ENCODE measurements at places on chromosomes 1 and 21.
A peak's percentile ranks its signal among the peaks of the same experiment; 100 is the strongest.

GRCh38 chr1:109883248-109883955, 27.2 kb upstream of the CSF1 start:
- DNase-seq: no peak

- peak; percentile 49 for DNase-seq
Measured at GRCh38 chr1:112849425-112850033, 106.5 kb downstream of the SLC16A1 start.

DNA sequence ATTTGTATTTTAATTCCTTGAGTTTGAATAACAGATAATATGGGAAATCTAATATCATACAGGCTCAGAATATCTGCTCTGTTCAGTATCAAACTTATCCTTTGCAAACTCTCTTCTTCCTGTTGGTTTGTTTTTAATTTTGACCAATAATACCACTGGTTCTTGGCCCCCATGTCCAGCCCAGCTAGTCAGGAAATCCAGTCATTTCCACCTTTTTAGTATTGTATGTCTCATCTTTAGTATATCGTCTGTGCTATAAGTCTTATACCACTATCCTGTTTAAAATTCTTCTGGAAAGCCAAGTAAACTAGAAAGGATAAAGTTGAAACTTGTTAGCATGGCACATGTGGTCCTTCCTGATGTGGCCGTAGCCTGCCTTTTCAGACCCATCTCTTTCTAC, 10.7 kb downstream of the SCCPDH start:
- no peak for DNase-seq

DNA sequence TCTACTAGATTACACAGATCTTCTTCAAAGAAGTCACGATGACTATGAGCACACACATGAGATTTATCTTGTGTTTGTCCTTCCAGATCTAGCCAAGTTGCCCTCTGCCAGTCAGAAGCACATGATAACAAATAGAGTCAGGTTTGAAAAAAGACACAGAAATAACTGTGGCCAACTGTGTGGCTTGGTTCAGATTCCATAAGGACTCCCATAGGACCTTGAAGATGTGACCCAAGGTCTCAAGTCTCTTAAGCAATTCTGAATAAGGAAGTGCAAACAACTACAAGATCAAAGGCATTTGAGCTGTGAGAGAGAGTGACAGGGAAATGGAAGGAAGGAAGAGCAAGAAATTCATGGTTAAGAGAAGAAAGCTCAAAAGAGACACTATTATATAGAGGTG, 194.0 kb downstream of the PLPP3 start:
- DNase-seq: no peak

DNA sequence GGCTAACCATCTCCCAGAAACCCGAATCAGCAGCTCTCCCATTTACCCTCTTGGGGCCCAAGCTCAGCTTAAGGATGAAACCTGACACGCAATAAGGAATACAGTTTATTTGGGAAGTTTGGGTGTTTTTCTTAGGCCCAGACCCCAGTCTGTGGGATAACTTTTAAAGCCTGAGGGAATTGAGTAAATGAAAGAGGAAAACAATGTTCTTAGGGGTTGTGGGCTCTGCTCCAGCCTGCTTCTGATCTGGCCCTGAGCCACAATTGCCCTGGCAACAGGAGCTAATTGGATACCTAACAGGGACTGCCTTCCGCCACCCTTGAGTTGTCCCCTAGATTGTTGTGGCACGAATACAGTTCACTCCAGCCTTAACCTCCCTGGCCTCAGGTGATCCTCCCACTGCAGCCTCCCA, 20.1 kb downstream of the DYRK3 start:
- DNase-seq: no peak

GRCh38 chr1:176998183-176998795, 166.2 kb downstream of the ASTN1 start:
- DNase-seq: no peak

GRCh38 chr1:227845519-227845918, 30.0 kb downstream of the PRSS38 start:
- no peak for DNase-seq

DNA sequence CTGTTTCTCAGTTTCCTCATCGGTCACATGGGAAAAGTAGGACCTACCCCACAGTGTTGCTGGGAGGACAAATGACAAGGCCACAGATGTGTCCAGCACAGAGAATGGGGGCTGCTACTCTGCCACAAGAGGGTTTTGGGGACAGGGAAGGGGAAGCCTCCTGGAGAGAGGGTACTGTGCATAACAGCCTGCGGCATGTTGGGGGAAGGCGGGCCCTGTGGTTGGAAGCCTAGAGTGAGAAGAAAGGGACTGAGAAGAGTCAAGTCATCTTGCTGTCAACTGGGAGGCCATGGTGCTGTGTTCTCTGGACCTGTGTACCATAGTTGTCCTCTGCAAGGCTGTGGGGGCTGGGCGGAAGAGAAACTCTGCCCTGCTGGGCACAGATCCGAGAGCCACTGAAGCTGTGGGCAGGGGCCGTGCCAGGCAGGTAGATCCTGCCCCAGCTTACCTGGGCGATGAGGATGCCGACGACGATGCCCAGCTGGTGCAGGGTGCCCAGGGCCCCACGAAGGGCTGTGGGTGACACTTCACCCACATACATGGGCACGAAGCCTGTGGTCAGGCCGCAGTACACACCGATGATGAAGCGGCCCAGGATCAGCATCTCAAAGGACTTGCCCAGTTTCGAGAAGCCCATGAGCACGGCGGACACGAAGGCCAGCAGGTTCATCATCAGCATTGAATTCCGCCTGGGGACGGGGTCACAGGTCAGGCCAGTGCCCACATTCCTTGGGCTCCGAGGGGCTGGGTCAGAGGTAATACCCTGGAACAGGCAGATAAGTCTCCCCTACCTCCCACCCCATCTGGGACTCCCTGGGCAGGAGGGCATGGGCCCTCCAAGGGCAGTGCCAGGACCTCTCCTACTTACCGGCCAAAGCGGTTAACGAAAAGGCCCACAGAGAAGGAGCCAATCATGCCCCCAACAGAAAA, 28.2 kb downstream of the SLC2A1 start:
- no peak for DNase-seq

- no peak for DNase-seq
Measured at GRCh38 chr1:1567152-1567875, 7.3 kb downstream of the SSU72 start.

GRCh38 chr1:78070758-78071157, 25.0 kb downstream of the GIPC2 start:
- DNase-seq: no peak

DNA sequence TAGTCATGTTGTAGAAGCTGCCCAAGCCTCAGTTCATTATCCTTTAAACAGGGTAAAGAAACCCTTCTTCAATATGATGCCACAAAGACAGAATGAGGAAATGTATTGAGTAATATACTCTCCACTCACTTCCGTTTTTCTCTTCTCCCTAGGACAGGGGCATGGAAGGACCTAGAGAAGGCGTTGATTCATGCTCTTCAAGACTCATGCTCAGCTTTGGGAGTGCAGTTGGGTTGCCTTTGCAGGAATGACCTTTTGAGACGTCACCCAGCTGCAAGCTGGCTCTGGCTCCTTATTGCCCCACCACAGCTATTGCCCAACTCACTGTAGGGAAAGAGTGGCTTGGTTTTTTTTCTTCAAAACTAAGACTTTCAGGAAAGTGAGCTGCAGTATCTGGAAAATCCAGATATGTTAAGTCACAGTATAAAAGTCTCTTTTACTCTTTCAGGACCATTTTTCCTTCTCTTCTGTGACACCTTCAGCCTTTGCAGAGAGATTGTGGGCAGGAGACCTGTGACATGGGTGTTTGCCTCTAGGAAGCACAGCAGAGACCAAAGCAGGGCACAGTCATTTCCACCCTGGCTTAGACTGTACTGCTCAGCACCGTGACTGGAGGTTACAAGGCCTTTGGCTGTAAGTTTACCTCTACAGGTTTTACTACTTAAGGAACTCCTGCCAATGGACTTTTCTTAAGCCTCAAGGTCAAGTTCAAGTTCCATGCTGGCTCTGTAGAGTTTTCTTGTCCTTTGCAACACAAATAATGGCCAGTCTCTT, 39.5 kb downstream of the XCL2 start:
- DNase-seq: no peak

- DNase-seq: no peak
Measured at GRCh38 chr1:10519016-10519417, 44.3 kb downstream of the PEX14 start.

GRCh38 chr1:65164633-65165032, 16.6 kb downstream of the AK4 start:
- DNase-seq: no peak

GRCh38 chr1:20322081-20322824, 31.6 kb downstream of the VWA5B1 start:
- DNase-seq: no peak

- DNase-seq: no peak
Measured at GRCh38 chr21:34333121-34333739, 30.6 kb upstream of the KCNE2 start.

DNA sequence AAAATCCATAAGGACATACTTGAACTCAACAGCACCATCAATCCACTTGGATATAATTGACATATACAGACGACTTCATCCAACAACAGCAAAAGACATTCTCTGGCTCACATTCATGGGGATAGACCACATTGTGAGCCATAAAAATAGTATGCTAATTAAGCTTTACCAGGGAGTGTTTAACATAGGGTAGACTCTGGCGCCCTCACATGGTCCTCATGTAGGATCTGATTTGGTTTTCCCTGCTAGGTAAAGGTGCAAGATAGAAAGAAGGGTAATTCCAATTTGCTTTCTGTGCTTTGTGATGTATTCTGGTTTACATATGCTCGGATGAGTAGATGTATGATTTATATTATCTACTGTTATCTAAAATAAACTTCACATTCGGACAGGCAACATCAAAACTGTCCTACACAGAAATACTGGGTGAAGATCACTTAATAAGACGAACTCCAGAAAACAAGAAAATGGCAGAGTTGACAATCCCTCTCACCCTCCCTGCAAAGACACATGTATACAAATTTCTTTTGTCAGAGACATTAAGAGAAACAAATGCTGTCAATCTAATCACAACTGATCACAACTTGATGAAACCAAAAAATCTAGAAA, 27.7 kb downstream of the CR1L start:
- peak; percentile 1 for DNase-seq

- DNase-seq: no peak
Measured at GRCh38 chr1:214447557-214447871, 103.9 kb downstream of the PTPN14 start.

GRCh38 chr1:163758977-163759670, 437.4 kb downstream of the NUF2 start:
- DNase-seq: no peak

DNA sequence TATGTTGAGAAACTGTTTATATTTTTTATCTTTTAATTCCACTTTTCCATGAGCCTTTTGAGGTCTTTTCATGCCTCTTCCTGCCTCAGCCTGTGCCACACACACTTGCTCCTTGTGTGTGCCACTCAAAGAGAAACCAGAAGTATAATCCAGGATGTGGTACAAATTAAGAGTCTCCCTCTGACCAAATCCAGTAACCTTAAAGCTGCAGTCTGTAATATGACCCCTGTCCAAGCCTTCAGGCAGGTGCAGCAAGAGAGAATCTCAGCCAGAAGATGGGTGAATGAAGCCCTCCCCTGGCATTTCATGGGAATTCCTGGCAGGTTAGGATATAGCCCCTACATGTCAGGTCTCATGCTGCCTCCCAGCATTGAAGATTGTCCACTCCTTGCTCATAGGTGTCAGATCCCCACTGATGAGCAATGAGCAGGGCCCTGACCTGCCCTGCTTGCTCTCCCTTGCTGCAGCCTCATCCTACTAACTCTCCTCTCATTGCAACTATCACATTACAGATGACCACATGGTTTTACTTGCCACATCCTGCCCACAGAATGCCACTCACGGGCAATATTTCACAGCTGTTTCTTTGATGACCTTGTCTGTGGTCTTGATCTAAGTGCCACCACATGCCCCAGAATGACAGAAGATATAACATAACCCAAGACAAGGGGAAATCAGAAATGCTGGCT, 169.3 kb downstream of the SEC16B start:
- no peak for DNase-seq

- DNase-seq: no peak
Measured at GRCh38 chr1:111334169-111334568, 43.5 kb downstream of the CHIA start.

DNA sequence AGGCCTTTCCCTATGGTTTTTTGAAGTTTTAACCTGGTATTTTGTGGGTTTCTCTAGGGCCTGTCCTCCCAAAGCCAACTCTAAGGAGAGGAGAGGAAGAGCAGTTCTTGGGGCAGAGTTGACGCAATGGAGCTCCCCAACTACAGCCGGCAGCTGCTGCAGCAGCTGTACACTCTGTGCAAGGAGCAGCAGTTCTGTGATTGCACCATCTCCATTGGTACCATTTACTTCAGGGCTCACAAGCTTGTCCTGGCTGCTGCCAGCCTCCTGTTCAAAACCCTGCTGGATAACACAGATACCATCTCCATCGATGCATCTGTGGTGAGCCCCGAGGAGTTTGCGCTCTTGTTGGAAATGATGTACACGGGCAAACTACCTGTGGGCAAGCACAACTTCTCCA, 38.2 kb downstream of the ZBTB40 start:
- no peak for DNase-seq

DNA sequence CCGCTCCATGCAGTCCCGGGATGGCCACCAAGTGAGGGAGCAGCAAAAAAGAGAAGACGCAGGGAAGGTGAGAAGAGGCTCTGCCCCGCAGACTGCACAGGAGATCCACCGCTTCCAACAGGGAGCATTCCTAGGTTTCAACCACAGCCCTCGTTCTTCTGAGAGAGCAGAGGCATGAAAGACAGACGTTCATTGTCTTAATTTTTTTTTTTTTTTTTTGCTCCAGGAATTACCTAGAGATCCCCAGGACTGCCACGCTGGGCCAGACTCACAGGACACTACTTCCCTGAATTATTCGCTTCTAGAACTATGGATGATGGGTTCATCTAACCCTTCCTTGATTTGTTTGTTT, 33.2 kb upstream of the VASH2 start:
- no peak for DNase-seq

DNA sequence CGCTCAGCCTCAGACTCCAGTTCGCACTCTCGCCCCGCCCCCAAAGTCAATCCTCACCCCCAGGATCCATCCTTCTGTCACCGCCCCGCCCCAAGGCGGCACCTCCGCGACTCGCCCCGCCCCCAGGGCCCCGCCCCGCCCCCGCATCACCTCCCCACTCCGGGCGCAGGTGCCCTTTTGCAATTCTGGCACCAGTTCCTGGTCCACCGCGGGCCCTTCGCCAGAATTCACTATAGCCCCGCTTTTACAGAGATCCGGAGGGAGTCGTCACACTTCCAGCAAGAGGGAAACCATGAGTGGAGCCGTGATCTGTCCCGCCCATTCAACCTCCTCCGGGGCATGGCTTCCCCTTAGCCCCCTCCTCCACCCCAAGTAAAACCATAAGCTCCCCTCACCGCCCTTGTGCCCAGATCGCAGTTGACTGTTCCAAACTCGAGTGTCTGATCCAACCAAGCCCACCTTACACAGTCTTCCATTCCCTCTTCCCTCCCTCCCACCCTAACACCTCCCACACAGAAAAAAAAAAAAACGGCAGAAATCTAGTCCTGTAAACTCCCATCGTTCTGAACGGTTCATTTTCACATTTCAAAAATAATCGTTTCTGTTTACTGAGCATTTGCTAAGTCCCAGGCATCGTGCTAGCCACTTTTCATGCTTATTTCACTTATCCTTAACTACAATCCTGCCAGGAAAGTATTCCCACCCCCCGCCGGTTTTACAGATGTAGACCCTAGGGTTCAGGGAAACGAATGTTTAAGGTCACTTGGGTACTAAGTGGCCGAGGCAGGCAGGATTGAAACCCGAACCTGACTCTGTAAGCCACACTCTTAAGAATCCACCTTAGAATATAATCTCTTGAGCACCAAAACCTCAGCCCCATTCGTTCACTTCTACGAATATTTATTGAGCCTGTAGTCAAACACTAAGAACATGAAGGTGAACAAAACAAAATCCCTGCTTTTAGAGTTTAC, 1.3 kb upstream of the DNAJC16 start:
- no peak for DNase-seq

- peak; percentile 68 for DNase-seq
Measured at GRCh38 chr1:241356519-241357365, at the start of gene RGS7. Gene RGS7 (minus strand): TSS chr1:241357205.

Measured in NCI-H1930 (cell line).